ENCODE measurements at places on chromosomes 3 and 15.

- DNase-seq = no peak
Observed at GRCh38 chr3:107213044-107213669, 164.1 kb upstream of the CCDC54 start.

DNA sequence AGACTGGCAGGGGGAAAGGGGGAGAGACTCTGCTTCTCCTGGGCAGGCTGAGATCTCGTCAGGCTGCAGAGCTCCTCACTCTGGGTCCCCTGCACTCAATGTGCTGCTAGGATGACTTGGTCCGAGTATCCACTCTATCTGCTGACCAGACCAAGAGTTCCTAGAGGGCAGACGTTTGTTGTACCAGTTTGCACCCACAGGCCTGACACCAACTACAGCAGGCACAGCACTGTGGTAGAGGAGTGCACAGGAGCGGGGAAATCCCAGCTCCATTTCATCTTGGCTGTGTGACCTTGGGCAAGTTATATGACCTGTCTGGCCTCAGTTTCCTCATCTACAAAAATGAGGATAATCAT is 29.0 kb downstream of the CCDC12 start:
- DNase-seq = no peak

- no peak for DNase-seq
Observed at GRCh38 chr3:31067004-31067403, 172.5 kb upstream of the GADL1 start.

GRCh38 chr3:13420831-13421765 is 976 bp upstream of the NUP210 start:
- peak; percentile 80 for DNase-seq

- no peak for DNase-seq
Observed at GRCh38 chr15:96122077-96123027, 208.1 kb upstream of the NR2F2 start.

- no peak for DNase-seq
Observed at GRCh38 chr3:52967398-52967797, 70.0 kb upstream of the STIMATE start.

GRCh38 chr3:62378311-62378789 is 5.0 kb upstream of the FEZF2 start:
- DNase-seq = no peak

- DNase-seq = peak; percentile 19
Observed at GRCh38 chr15:77118882-77119321, 48.0 kb upstream of the TSPAN3 start.

GRCh38 chr15:86558252-86558651 is 478.6 kb downstream of the AGBL1 start:
- DNase-seq = no peak

DNA sequence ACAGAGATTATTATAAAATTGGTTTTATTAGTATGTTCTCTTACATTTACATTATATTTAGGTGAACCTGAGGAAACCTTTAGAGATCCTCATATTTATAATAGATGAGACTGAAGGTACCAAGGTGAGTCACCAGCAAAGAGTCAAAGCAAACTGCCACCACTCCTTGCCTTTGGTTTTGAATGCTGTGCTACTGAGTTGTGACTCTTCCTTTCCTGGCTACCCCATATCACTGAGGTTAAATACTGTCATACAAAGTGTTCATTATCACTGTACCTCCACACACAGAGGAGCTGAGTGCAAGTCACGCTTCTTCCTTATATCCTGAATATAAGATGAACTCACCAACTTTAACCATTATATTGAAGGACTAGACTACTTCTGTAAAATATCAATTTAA is 168.2 kb downstream of the CBLB start:
- DNase-seq = no peak

GRCh38 chr3:52245322-52246263 is at the start of gene PPM1M:
Gene PPM1M, plus strand, starts transcription at chr3:52245759. Its CDS starts 66 bp downstream, at chr3:52245825.
- DNase-seq = peak; percentile 57

DNA sequence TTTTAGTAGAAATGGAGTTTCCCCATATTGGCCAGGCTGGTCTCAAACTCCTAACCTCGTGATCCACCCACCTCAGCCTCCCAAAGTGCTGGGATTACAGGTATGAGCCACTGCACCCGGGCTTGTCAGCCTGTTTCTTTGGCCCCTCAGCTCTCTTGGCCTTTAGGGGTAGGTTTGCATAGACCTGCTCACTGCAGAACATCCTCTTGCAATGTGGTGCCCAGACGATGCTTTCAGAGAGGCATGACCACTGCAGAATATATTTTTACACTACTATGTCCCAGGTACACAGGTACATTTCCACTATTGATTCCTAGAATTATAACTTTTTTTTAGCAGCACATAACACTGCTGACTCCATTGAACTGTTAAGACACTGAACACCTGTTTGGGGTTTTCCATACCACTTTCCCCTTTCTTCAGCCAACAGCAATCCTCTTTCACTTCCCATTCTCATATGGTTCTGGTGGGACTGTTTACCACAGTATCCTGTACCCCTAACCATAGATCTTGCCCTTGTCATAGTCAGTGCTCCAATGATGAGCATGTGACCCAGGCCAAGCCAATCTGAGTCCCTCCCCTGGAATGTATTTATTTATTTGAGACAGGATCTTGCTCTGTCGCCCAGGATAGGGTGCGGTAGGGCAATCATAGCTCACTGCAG is 21.1 kb downstream of the CCDC32 start:
- DNase-seq = no peak

- no peak for DNase-seq
Observed at GRCh38 chr15:89673165-89673512, 6.0 kb downstream of the PLIN1 start.

GRCh38 chr3:10085738-10086137 is 22.3 kb downstream of the FANCD2OS start:
- DNase-seq = no peak

GRCh38 chr3:15404767-15405166 is 22.6 kb downstream of the METTL6 start:
- no peak for DNase-seq

DNA sequence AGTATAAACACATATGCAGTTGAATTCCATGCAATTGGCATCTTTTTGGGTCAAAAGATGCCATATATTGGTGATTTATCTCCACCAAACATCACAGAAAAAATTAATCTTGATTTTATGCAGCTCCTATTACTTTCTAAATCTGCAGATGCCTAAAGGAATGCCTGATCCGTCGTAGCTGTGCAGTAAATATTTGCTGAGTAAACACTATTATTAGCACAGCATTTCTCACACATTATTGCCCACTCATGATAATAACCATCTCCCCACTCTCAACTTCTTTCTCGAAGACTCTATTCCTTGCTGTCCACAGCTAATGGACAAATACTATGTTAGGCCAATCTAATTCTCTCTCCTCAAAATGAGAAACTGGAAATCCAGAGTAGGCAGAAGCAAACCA is 625.2 kb downstream of the ZIC1 start:
- no peak for DNase-seq

DNA sequence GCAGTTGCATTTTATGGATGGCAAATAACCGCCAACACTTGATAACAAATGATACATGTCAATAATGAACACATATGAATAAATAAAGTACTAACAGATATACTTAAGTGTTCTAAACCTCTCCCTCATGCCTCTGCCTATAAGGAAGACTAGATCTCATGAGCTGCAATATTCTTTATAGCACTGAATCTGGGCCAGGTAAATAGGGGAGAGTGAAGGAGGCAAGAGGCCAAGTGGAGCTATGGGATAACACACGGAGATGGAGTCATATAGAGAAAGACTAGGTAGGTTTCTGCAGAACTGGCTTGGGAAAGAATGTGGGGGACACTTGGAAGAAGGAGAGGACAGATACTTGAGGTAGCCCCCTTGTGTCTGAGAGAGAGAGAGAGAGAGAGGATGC is 354.2 kb upstream of the CFAP20DC start:
- no peak for DNase-seq

GRCh38 chr3:133595341-133595740 is 21.9 kb downstream of the CDV3 start:
- DNase-seq = no peak

DNA sequence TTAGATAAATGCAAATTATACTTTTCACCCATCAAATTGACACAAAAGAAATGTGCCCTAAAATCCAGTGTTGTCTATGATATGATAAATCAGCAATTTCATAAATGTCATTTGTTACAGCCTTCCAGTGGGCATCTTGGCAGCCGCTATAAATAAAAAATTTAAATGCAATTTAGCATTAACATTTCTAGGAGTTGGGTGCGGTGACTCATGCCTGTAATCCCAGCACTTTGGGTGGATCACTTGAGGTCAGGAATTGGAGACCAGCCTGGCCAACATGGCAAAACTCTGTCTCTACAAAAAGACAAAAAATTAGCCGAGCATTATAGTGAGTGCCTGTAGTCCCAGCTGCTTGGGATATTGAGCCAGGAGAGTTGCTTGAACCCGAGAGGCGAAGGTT is 65.9 kb upstream of the POMGNT2 start:
- DNase-seq = no peak

GRCh38 chr3:30631243-30631904 is 25.0 kb downstream of the TGFBR2 start:
- peak; percentile 47 for DNase-seq

DNA sequence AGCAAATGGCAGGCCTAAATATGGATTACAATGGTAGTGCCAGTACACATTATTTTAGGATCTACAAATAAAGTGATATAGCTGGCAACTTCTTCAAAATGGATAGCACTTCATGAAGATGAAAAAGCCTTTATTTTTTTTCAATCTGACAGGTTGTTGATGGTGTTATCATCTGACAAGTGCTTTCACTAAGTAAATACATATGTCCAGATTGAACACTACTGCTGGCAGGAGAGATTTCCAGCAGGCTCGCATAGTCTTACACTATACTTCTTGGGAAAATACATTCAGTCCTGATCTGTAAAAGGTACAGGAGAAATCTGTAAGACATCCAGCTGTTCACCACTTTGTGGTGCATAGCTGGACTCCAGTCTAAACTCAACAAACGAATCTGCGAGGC is 50.9 kb upstream of the ALCAM start:
- no peak for DNase-seq

DNA sequence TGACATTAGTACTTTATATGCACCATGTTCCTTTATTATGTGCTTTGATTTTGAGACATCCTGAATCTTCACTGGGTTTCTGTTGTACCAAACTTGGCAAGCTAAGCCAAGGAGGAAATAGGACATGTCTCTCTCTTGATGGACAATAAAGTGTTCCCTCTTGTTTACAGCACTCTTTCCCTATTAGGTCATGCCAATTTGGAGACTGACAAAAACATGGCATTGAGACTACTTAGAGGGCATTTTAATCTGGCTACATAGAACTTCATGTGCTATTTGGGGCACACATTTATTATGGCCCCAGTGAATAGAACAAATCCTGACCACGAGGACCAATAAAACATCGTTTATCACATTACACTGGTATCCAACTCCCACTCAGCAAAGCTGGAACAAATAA is 85.3 kb upstream of the TNFSF10 start:
- DNase-seq = no peak

DNA sequence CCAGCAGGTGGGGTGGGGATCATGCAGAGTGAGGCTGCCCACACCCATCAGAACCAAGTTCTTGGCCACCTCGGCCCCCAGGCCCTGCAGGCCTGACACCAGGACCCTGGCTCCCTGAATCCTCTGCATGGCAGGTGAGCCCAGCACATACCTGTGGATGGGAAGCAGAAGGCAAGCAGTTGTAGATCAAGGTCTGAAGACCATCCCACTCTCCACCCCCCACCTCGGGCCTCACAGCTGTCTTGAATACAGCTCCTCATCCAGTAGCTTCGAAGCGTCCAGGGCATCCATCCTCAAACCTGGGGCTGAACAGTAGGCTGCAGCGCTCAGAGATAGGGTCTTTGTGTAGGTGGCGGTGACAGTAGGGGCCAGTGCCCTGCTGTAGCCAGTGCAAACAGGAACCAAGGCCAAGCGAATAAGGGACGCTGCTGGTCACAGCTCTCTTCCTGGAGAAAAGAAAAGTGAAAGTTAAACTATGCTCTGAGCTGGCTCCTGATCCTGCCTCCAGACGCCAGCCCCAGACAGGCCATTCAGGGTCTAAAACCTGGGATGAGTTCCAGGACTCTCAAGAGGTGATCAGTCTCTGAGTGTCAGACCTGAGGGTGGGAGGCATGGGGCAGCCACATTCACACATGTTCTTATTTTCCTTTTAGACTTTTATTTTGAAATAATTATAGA is at the start of gene UBA7:
UBA7 (minus strand) TSS at position 457 of the 678 bp plus-strand sequence; CDS start at position 291, 166 bp downstream.
- DNase-seq = no peak

GRCh38 chr3:55902221-55902900 is 415.3 kb upstream of the WNT5A start:
- no peak for DNase-seq

DNA sequence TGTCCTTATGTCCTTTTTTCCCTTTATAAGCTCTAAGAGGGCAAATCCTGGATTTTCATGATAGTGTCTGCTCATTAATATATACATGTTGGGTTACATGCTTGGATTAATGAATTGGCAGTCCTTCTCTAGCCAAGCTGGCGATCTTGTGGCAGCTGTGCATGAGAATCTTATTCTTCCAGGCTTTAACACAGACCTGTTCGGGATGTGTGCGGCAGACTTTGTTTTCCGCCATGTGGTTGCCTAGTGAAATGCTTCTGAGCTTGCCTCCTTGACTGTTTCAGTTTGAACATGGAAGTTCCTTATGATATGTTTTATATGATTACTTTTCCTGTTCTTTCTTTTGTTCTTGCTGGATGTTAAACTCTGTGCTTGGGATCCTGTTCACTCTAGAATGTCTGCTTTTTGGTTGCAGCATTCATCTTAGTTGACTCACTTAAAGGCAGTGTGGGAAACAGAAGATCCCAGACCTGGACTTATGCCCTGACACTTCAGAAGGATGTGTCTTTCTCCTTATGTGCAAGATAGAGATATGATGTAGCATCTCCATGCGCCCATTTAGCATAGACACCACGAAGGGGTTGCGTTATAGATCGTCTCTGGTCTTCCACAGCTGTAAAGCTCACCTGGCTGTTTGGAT is 7.2 kb downstream of the CHCHD6 start:
- no peak for DNase-seq

- DNase-seq = no peak
Observed at GRCh38 chr3:168161696-168162095, 66.0 kb upstream of the GOLIM4 start.

DNA sequence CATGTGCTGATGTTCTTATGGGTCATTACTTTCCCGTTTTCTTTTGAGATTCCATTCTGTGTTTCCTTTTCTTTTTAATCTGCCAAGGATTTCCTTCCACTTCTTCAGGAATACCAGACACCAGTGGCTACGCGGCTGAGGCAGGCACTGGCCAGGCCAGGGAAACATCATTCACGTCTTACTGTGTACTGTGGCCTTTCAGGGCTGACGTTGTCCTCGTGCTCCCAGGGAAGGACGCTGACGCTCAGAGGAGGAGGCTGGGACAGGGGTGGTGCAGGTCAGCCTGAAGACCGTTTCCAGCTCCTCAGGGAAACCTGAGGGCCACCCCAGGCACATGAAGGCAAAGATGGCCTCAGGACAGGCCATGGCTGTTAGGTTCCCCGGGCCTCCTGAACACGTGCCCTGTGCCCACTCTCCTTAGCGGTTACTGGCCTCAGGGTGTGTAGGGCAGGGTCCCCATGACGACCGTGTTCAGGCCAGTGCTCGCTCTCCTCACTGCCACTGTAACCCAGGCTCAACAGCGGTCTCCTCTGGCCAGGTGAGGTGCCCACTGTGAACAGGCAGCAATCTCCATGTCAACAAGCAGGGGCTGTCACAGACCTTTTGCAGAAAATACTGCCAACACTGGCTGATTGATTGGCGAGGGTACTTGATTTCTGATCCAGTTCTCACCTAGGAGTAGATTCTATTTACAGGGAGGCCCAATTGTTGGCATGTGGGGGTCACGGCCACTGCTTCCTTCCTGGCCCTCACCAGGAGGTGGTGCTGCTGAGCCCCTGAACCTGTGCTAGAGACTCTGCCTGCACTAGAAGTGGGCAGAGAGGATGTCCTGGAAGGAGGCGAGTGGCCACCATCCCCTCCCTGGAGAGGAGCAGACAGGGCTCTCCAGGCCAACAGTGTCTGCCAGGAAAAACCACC is 169.5 kb downstream of the ATP10A start:
- peak; percentile 27 for DNase-seq

- DNase-seq = no peak
Observed at GRCh38 chr3:147393943-147394883, 12.1 kb downstream of the ZIC4 start.
